ENCODE measurements at places on chromosomes 5 and 9.

DNA sequence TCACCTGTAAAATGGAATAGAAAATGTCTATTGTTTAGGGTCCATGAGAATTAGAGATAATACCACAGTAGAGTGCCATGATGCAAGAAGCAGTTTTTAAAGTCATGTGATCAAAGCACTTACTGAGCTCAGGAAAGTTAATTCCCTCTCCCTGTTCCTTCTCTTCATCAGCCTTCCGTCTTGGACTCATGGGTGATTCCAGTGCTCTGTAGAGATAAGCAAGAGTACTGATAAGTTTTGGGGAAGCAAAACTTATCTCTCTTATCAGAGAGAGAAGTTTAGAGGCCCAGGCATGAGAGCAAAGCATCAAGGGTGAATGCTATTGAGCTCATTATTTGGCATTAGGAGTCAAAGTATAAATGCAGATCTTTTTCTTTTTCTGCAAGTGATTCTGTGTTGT, 410.1 kb downstream of the AGTPBP1 start:
- no peak for DNase-seq

DNA sequence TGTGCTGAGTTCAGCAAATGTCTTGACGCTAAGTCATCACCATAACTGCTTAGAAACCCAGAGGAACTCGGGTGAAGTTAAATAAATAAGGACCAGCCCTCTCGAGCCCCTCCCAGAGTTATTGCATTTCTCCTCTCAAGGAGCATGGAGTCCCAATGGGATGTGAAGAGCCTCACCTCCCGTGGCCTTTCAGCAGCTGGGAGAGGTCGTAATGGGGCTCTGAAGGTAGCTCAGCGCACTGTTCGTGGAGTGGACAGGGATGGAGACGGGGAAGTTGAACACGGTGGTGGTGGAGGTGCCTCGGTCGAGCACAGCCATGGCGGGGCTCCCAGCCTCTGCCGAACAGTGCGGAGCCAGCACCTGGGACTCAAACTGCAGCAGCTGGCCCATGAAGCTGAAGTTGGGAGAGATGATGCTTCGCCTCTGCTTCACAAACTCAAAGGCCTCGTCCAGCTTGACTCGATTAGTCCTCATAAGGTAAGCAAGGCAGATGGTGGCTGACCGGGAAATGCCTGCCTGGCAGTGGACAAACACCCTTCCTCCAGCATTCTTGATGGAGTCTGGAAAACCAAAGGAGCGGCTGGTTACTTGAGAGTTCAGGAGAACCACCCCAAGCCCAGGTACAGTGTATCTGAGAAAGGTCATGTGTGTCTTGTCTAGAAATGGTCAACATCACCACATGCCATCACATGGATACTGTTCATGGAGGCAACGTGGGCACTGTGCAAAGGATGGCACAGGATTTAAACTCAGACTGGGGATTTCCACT, 2.2 kb downstream of the DUSP1 start:
- DNase-seq = no peak

- DNase-seq = no peak
Observed at GRCh38 chr9:85740787-85741094, 1.0 kb downstream of the AGTPBP1 start.

DNA sequence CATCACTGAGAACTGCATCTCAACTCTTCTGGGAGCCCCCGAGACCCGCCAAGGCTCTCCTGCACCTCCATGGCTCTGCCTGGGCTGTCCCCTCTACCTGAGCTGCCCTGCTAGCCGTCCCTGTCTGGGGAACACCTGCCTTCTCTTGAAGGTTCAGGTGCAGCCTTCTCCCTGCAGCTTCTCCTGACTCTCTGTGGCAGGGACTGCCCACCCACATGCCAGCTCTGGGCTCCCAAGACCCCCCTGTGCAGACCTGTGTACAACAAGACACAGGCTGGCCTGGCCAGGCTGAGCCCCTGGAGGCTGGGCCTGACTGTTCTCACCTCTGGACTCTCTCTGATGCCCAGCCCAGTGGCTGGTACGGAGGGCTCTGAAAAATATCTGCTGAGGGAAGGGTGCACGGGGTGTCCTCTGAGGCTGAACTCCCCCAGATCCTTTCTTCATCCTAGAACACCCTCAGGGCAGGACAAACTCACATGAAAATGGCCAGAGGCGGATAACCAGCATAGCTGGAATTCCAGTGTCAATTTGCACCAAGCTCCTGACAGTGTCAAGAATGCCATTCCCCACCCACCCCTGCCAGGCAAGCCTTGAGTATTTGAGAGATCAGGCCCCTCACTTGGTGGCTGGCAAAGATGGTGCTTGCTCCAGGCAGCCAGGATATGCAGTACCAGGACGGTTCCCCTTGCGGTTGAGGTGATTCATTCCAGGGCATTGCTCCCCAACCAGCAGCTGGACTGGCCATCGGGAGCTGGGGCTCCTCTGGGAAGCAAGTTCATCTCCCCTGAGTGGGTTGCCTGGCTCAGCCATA, 40.9 kb upstream of the SLC25A51 start:
- DNase-seq = no peak

- DNase-seq = no peak
Observed at GRCh38 chr5:111731638-111732037, 25.4 kb downstream of the NREP start.

DNA sequence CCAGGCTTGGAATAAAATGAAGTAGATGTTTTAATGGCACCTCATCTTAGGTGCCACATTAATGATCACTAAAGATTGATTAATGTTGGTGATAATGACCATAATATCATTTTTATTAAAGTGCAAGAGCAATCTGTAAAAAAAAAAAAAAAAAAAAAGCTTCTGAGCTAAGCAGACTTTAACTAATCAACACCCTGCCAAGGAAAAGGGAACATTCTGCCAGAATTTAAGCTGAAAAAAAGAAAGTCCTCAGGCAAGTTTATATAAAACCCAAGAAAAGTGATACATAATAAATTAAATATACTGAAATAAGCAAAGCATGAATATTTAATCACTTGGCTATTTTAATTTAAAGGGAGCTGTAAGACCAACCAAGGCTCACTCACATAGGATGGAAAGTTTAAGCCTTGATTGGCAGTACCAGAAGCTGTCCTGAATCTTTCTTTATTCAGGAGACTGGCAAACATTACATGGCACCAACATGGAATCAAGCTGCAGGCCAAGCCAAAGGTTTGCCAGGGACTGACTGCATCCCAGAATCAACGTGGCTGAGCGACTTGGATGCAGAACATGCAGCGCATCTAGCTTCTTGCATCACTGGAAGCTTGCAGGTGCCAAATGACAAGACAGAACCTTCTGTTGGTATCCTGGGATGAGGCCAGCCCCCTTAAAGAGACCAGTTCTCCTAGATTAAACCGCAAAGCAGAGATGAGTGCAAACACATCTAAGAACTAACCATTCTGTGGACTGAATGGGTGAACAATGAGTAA, 413.6 kb downstream of the ENC1 start:
- DNase-seq = no peak

- no peak for DNase-seq
Observed at GRCh38 chr5:181133610-181134231, 2.8 kb upstream of the OR2V1 start.

DNA sequence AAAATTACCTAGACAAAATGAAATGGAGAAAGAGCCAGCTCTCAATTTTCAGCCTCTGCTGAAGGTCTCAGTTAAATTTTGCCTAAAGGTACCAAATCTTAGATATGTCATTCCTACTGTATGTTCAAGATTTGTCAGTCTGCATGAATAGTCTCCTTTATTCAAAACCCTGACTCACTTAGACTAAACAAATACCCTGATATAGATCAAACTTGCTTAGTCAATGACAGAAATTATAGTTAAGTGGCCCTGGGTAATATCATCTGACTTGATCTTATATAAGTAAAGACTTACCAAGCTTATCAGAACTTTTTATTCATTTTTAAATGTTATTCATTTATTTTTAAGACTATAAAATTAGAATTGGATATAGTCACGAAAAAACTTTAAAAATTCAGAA, 12.2 kb downstream of the MEGF9 start:
- no peak for DNase-seq

DNA sequence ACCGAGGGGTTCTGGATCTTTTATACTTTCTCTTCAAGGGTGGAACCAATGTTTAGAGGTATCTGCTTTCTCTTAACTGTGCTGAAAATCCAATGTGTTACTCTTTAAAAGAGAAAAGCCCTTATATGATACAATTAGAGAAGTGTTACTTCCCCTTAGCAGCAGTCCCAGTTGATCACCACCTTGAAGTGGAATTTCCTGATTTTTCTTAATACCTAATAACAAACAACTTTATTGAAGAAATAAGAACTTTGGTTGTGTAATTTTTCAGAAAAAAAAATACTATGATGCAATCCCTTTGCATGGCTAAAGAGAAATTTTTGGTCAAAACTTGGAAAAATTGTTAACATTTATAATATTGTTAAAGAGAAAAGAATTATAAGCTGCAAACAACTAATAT, 24.7 kb downstream of the SLC1A3 start:
- DNase-seq = no peak

Measured in activated naive CD4-positive, alpha-beta T cell (primary cell).